ENCODE measurements at places on chromosomes 12 and 14. TPM values are rescaled to one million over a fixed set of nuclear protein-coding genes. Genes with fewer than 3 reads are reported as not detected.
A peak's percentile ranks its signal among the peaks of the same experiment; 100 is the strongest.

The DHH gene
- 0.08 TPM for total RNA-seq

The RTL1 gene
- total RNA-seq: 0.05 TPM

The CLMN gene
- 40.1 TPM for total RNA-seq

The SLCO1B1 gene
- total RNA-seq: 218 TPM

The IRAK4 gene
- total RNA-seq: 9.1 TPM

The PRIMA1 gene
- total RNA-seq: 0.08 TPM

- H3K27me3 ChIP-seq: no peaks in the 10 kb centered on the region
- H3K4me1 ChIP-seq: peaks cover 4% of the 10 kb centered on the region
- H3K27ac ChIP-seq: no peak overlapping the region
- H3K4me3 ChIP-seq: no peak overlapping the region
Measured at GRCh38 chr12:96335270-96335669, 65.0 kb downstream of the CDK17 start.

GRCh38 chr12:5689773-5690172 is 255.3 kb downstream of the ANO2 start:
- H3K27ac ChIP-seq: no peak overlapping the region
- H3K36me3 ChIP-seq: no peaks in the 10 kb centered on the region
- no peaks in the 10 kb centered on the region for H3K4me1 ChIP-seq
- no peak overlapping the region for H3K4me3 ChIP-seq
- no peak for DNase-seq

- no peak overlapping the region for H3K27ac ChIP-seq
- H3K36me3 ChIP-seq: no peaks in the 10 kb centered on the region
- H3K27me3 ChIP-seq: no peaks in the 10 kb centered on the region
- no peak overlapping the region for H3K4me3 ChIP-seq
- DNase-seq: no peak
- H3K4me1 ChIP-seq: no peaks in the 10 kb centered on the region
Measured at GRCh38 chr12:128707488-128707887, 116.3 kb downstream of the SLC15A4 start.

DNA sequence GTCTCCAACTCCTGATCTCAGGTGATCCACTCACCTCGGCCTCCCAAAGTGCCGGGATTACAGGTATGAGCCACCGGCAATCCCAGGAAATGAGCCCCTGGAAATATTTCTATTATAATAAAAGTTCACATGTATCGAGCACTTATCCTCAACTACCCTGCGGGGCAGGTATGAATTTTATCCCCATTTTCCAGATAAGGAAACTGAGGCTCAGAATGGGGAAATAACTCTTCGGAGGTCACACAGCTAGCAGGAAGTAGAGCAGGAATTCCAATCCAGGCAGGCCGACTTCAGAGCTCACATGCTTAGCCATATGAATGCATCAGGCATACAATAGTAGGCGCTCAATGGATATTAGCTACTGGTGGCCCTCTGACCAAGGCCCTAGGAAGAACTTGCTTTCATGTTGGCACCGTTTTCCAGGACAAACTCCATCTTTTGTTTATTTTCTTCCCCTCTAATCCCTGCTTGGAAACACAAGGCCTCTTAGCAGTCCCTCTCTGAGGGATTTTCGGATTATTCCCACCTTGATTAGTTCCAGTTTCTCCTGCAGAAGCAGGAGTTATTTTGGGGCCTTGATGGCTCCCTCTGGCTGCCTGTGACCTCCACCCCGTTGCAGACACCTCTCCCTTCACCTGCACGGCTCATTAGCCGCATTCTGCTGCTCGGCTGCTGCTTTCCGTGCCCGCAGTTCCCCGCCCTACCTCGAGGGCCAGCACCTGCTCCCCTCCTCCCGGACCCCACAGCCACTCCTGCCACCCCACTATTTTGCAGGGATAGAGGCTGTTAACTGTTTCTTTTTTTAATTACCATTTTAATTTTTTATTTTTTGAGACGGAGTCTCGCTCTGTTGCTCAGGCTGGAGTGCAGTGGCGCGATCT is 18.7 kb upstream of the POP5 start:
- H3K4me1 ChIP-seq: no peaks in the 10 kb centered on the region
- DNase-seq: no peak
- no peaks in the 10 kb centered on the region for H3K36me3 ChIP-seq
- no peaks in the 10 kb centered on the region for H3K27me3 ChIP-seq
- H3K4me3 ChIP-seq: no peak overlapping the region

DNA sequence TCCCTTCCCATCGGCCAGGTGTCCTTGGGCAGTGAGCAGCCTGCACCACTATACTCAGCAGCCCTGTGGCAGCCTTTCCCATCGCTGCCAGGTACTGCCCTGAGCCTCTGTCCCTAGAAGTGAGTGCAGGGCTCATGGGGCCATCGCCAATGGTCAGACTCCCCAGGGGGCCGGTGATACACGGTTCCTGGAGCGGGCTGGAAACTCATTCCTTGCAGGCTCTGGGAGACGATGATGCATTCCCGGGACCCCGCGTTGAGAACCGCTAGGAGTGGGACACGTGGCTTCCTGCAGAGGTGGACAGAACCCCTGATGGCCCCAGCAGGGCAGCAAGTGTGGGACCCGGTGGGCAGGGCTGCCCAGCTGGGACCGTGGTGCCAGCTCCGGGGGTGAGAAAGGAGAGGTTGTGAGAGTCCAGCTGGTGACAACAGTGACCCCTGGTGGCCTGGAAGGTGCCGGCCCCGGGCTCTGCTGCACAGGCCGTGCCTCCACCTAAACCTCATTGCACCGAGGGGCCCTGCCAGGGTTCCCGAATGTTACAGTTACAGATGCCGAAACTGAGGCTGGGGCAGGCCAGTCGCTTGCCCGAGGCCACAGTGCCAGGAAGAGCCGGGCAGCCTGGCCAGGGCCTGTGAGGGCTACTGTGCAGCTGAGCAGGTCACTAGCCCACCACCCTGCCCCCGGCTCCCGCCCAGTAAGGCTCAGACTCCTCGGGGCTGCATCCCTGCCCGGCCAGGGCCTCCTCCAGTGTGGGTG is 33.8 kb downstream of the FBRSL1 start:
- H3K27ac ChIP-seq: no peak overlapping the region
- DNase-seq: peak; percentile 79
- no peak overlapping the region for H3K4me3 ChIP-seq
- no peaks in the 10 kb centered on the region for H3K27me3 ChIP-seq
- peaks cover 9% of the 10 kb centered on the region for H3K4me1 ChIP-seq
- no peaks in the 10 kb centered on the region for H3K36me3 ChIP-seq

- H3K4me1 ChIP-seq: no peaks in the 10 kb centered on the region
- no peaks in the 10 kb centered on the region for H3K36me3 ChIP-seq
- no peak overlapping the region for H3K27ac ChIP-seq
- no peak for DNase-seq
Measured at GRCh38 chr12:55420307-55420962, 5.6 kb upstream of the OR6C76 start.

- H3K4me1 ChIP-seq: no peaks in the 10 kb centered on the region
- no peak overlapping the region for H3K4me3 ChIP-seq
- DNase-seq: no peak
- H3K27ac ChIP-seq: no peak overlapping the region
Measured at GRCh38 chr14:31080056-31080455, 53.9 kb upstream of the STRN3 start.

GRCh38 chr14:63544591-63545299 is 1.6 kb upstream of the PPP2R5E start:
- no peaks in the 10 kb centered on the region for H3K36me3 ChIP-seq
- H3K27me3 ChIP-seq: no peaks in the 10 kb centered on the region
- no peak overlapping the region for H3K27ac ChIP-seq
- H3K4me3 ChIP-seq: no peak overlapping the region

DNA sequence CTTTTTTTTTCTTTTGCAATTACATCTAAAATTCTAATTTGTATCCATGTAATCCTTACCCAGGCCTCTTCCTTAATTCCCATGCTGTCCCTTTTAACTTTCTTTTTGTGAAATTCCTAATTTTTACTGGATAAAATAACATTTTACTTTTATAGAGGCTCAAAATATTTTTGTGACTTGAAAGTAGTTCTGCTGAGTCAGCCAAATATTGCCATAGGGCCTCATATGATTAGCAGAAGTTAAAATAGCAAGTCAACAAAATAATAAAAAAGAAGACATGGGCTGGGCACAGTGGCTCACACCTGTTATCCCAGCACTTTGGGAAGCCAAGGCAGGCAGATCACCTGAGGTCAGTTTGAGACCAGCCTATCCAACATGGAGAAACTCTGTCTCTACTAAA is 2.0 kb downstream of the C3AR1 start:
- no peaks in the 10 kb centered on the region for H3K36me3 ChIP-seq
- H3K4me1 ChIP-seq: no peaks in the 10 kb centered on the region
- no peaks in the 10 kb centered on the region for H3K27me3 ChIP-seq
- no peak for DNase-seq
- no peak overlapping the region for H3K4me3 ChIP-seq

- DNase-seq: no peak
- peaks cover 2% of the 10 kb centered on the region for H3K4me1 ChIP-seq
- H3K27ac ChIP-seq: no peak overlapping the region
Measured at GRCh38 chr14:101959277-101959676, 5.1 kb upstream of the DYNC1H1 start.

DNA sequence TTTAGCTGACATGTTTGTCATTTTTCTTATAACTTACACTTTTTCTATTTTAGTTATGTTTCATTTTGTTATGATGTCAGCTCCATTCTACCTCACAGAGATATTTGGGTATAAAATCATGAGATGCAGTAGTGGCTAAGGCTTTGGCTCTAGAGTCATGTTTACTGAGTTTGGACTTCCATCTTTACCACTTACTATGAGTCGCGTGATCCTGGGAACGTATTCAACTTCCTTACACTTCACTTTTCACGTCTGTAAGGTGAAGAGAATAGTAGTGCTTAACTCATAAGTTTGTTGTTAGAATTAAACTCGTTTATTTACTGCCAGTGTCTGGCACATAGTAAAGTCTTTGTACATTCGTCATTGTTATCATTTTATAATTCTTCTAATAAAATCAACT is 126.3 kb downstream of the ERC1 start:
- H3K36me3 ChIP-seq: no peaks in the 10 kb centered on the region
- no peaks in the 10 kb centered on the region for H3K27me3 ChIP-seq
- no peaks in the 10 kb centered on the region for H3K4me1 ChIP-seq
- no peak overlapping the region for H3K4me3 ChIP-seq
- DNase-seq: no peak
- H3K27ac ChIP-seq: no peak overlapping the region

GRCh38 chr14:74429221-74429691 is 3.2 kb upstream of the SYNDIG1L start:
- no peak for DNase-seq
- no peak overlapping the region for H3K4me3 ChIP-seq
- H3K27ac ChIP-seq: no peak overlapping the region
- peaks cover 2% of the 10 kb centered on the region for H3K4me1 ChIP-seq

GRCh38 chr12:57621497-57622292 is 10.5 kb downstream of the ARHGEF25 start:
- peak; percentile 66 for DNase-seq
- H3K27me3 ChIP-seq: peaks cover 7% of the 10 kb centered on the region
- no peaks in the 10 kb centered on the region for H3K36me3 ChIP-seq
- H3K27ac ChIP-seq: no peak overlapping the region
- no peak overlapping the region for H3K4me3 ChIP-seq

GRCh38 chr14:70714055-70714550 is 72.4 kb downstream of the TTC9 start:
- no peaks in the 10 kb centered on the region for H3K27me3 ChIP-seq
- DNase-seq: peak; percentile 39
- H3K36me3 ChIP-seq: no peaks in the 10 kb centered on the region
- no peak overlapping the region for H3K4me3 ChIP-seq
- no peak overlapping the region for H3K27ac ChIP-seq
- H3K4me1 ChIP-seq: peaks cover 10% of the 10 kb centered on the region

GRCh38 chr14:100019156-100019744 is 46.0 kb upstream of the EVL start:
- no peaks in the 10 kb centered on the region for H3K27me3 ChIP-seq
- H3K4me1 ChIP-seq: peaks cover 5% of the 10 kb centered on the region
- H3K36me3 ChIP-seq: no peaks in the 10 kb centered on the region
- no peak overlapping the region for H3K4me3 ChIP-seq
- peak overlapping the region; percentile 46 for H3K27ac ChIP-seq

GRCh38 chr12:52024845-52025230 is 18.1 kb downstream of the TAMALIN start:
- peaks cover 19% of the 10 kb centered on the region for H3K4me1 ChIP-seq
- no peaks in the 10 kb centered on the region for H3K36me3 ChIP-seq
- no peak for DNase-seq
- H3K4me3 ChIP-seq: no peak overlapping the region

GRCh38 chr14:104689109-104689880 is at the start of gene INF2:
TSS of gene INF2 (plus strand) at chr14:104689618. CDS start at chr14:104701366, 11,748 bp downstream.
- DNase-seq: peak; percentile 66
- H3K36me3 ChIP-seq: no peaks in the 10 kb centered on the region
- peaks cover 67% of the 10 kb centered on the region for H3K4me1 ChIP-seq
- no peaks in the 10 kb centered on the region for H3K27me3 ChIP-seq

- peaks cover 4% of the 10 kb centered on the region for H3K27me3 ChIP-seq
- no peaks in the 10 kb centered on the region for H3K4me1 ChIP-seq
- no peak overlapping the region for H3K4me3 ChIP-seq
- no peak for DNase-seq
- H3K36me3 ChIP-seq: no peaks in the 10 kb centered on the region
Measured at GRCh38 chr14:96221841-96222240, 17.2 kb downstream of the BDKRB2 start.

DNA sequence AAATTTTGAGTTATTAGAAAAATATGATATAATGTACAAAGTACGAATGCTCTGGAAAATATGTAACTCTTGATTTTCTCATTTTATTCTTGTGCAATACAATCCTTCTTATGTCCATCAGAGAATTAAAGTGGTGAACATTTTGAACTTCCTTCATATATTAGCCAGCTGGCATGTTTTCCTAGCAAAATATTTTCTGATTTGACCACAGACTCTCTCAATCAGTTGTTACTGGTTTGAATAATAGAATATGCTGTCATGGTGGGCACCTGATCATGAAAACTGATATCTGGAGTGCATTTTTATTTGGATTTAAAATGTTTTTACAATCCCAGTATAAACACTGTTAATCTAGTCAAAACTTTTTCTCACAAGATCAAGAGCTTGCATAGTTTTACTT is 24.2 kb downstream of the PARPBP start:
- no peak overlapping the region for H3K4me3 ChIP-seq
- no peaks in the 10 kb centered on the region for H3K27me3 ChIP-seq
- no peaks in the 10 kb centered on the region for H3K36me3 ChIP-seq
- H3K4me1 ChIP-seq: no peaks in the 10 kb centered on the region

DNA sequence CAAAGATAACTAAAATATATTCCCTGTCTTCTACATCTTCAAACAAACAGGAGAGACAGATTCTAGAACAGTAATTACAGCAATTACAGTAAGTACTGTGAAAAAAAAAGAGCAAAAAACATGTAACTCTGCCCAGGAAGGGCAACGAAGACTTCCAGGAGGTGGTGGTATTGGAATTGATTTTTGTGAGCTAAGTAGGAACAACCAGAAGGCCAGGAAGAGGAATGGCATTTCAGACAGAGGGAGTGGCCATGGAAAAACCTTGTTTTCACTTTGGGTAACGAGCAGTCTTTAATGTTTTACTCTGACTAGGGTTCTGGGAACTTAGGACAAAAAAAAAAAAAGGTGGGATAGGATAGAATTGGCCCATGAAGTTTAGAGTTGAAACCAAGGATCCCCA is 196.3 kb upstream of the PLEKHG7 start:
- peak overlapping the region; percentile 91 for H3K27ac ChIP-seq
- DNase-seq: no peak
- H3K4me3 ChIP-seq: peak overlapping the region; percentile 7
- H3K27me3 ChIP-seq: no peaks in the 10 kb centered on the region

GRCh38 chr12:120971299-120972180 is 6.8 kb upstream of the HNF1A start:
- H3K27ac ChIP-seq: no peak overlapping the region
- peaks cover 9% of the 10 kb centered on the region for H3K36me3 ChIP-seq
- H3K4me1 ChIP-seq: peaks cover 16% of the 10 kb centered on the region
- no peak overlapping the region for H3K4me3 ChIP-seq

GRCh38 chr12:53809005-53809404 is 57.2 kb upstream of the CISTR start:
- H3K27ac ChIP-seq: no peak overlapping the region
- no peaks in the 10 kb centered on the region for H3K27me3 ChIP-seq
- H3K4me3 ChIP-seq: no peak overlapping the region
- DNase-seq: no peak
- H3K36me3 ChIP-seq: no peaks in the 10 kb centered on the region
- peaks cover 6% of the 10 kb centered on the region for H3K4me1 ChIP-seq
